NCI-H2171 (cell line): ENCODE measurements at places on chromosomes 16 and 17.

GRCh38 chr17:2215616-2216364 is 87.8 kb downstream of the SMG6 start:
- DNase-seq, result no peak

DNA sequence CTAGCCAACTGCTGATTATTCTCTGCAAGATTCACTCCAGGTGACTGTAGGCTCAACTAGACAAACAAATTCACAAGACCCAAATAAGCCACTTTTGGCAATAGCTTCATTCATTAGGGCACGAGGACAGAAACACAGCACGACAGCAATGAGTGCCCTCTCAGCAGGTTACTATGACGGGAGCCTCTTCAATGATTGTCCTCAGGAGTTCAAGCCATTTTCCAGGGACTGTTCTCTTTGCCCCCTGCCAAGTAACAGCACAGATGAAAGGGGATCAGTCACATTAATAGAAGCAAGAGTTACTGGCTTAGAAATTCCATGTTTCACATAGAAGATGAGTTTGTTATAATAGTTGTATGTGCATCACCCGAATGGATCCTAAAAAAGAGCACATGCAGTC is 712.2 kb downstream of the CDH8 start:
- DNase-seq, result no peak

GRCh38 chr17:63434951-63435571 is 11.0 kb downstream of the CYB561 start:
- no peak for DNase-seq

DNA sequence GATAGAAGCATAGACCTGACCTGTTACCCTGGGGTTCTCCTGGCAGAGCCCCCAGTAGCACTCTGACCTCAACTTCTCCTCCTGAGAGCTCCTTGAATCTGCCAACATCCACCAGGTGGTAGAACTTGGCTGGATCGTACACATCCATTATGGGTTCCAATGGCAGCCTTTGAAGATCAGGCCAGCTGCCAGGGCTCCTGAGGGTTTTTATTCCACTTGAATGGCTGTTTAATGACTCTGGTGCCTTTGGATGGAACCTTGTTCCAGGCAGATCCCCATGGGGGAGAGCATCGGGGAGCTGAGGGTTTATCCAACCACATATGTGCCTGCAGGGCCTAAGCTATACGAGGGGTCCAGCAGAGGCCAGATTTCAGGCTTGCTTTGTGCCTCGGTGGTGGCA is 47.1 kb upstream of the CLEC19A start:
- DNase-seq, result peak; percentile 78

- DNase-seq, result peak; percentile 43
Observed at GRCh38 chr17:57440522-57441269, 184.4 kb downstream of the MSI2 start.

DNA sequence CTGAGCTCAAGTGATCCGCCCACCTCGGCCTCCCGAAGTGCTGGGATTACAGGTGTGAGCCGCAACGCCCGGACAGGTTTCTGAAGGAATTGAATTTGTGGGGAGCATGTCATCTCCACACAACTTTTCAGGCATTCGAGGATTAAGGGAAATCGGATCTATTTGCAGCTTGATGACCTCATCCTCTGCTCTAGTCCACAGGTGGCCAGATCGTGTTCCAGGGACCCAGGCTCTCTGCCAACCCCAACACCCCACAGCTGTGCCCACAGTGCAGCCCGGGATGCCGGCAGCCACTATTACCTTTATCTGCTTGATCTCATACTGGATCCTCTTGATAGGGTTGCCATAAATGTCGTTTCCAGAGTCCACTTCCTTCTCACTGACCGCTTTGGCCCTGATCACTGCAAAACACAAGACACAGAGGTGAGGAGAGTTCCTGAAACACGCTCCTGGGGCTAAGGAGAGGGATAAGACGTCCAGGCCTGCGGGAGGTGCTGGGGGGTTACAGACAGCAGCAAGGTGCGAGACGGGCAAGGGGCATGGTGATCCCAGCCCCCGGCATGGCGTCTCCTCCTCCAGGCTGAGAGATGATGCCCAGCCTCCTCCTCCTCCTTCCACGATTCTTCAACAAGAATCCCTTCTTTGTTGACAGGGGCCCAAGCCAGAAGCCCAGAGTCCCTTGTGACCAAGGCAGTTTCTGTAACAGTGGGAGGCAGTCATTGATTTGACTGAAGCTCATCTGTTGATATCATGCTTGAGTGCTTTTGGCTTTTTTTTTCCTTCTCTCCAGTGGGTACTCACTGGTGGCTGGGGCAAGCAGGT is 29.3 kb downstream of the CEP295NL start:
- peak; percentile 82 for DNase-seq

DNA sequence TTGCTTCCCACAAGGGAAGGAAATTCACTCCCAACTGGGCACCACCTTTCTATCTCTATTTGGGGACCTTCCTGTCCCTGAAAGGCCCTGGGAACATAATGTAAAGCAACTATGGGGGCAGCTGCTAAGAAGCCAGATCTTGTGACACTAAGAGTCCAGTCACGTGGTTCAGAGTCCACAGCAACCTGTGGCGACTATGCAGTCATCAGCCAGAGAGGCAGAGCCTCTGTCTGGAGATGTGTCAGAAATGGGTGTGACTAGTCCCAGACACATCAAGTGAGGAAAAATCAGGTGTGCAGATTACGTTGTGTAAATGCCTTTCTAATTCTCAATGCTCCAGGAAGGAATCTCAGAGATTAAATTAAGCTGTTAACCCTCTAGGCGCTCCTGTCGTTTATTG is 26.6 kb upstream of the SKAP1 start:
- DNase-seq, result no peak

GRCh38 chr17:77579682-77580081 is 378.8 kb upstream of the TNRC6C start:
- DNase-seq, result no peak

DNA sequence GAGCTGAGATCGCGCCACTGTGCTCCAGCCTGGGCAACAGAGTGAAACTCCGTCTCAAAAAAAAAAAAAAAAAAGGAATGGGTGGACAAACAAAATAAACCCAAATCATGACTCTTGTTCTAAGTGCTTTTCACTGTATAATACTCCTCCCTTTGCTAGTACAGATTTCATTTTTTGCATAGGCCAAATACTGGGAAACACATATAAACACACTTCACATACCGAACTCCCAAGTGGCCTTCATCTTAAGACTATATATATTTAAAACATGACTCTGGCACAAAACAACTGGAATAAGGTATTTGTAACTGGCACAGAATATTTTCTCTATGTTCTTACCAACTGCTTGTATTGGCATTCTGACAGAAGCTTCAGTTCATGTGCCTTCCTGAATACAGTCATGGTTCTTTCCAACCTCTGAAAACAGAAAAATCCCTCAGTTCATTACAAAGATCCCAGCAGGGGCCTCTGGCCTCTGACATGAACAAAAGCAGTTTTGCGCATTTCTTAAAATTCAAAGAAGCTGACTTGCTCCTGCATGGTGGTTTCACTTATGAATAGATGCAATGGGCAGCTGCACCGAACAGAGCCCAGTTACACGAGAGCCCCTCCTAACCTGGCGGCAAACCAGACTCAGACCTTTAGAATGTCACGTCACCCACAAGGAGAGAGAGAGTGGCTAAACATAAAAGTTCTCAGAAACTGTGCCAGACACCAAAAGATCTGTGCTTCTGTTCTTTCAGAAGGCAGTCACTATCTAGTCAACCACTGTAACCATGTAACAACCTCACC is 19.1 kb upstream of the COPRS start:
- DNase-seq, result no peak

DNA sequence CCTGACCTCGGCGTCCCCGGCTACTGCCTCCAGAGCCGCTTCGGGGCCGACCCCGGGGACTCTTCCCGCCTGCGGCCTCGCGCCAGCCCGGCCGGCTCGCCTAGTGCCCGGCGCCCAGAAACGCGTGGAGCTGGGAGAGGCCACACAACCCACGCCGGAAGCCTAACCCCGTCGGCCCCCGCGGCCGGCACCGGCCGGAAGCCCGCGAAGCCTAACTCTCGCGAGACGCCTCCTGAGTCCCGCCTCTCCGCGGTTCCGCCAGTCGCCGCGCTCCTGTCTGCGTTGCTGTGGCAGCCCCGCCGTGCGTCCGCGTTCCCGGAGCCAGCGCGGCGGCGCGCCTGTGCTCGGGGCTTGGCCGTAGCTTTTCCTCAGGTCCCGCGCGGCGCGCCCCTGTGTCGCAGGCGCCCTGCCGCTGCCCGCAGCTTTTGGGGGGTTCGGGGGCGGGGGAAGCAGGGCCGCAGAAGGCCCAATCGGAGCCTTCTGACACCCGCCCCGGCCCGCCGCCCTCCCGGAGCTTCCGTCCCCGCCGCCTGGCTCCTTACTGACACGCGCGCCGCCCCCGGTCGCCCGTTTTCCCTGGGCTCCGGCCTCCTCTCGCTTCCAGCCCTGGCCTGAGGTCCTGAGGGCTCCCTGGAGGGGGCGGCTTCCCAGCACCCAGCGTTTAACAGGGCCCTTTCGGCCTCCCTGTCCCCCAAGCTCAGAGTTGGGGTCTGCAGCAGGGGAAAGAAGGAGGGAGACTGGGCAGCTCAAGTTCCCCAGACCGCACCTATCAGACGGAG is 21.7 kb downstream of the NPTX1 start:
- DNase-seq, result peak; percentile 98
